ENCODE measurements at places on chromosomes 12 and 14.

DNA sequence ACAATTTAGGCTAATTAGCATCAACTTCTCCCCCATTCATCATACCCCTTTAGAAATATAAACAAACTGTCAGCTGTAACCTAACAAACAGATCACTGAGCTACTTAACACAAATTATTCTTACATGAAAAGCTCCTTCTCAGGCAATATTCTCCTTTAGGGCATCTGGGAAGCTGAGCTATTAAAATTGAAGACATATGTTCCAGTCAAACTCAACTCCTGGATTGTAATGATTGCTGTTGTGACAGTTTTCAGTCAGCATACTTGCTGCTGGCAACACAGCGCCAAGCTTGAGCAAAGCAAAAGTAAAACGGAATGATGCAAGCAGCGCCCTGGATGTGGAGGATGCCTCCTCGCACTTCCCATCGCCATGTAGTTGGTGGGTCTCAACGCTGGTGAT lies 82.4 kb downstream of the SLC25A21 start:
- no peak for DNase-seq

GRCh38 chr12:42766754-42767153 lies 177.2 kb upstream of the PRICKLE1 start:
- no peak for DNase-seq

DNA sequence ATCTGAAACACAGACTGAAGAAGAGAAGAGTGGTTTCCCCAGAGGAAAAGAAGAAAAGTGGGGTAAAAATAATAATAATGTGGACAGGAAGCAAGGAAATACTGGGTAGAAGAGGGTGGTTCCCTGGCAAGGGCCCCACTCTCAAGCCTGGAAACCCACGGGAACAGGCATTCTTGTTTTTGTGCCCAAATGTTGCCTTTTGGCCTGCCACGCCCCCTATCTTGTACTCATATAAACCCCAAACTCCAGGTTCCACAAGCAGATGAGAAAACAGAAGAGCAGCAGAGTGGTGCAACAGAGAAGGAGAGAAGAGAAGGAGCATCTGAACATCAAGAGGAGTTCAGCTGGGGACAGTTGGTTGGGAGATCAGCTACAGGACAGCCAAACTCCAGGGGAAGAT lies 51.2 kb downstream of the NDUFA12 start:
- no peak for DNase-seq

DNA sequence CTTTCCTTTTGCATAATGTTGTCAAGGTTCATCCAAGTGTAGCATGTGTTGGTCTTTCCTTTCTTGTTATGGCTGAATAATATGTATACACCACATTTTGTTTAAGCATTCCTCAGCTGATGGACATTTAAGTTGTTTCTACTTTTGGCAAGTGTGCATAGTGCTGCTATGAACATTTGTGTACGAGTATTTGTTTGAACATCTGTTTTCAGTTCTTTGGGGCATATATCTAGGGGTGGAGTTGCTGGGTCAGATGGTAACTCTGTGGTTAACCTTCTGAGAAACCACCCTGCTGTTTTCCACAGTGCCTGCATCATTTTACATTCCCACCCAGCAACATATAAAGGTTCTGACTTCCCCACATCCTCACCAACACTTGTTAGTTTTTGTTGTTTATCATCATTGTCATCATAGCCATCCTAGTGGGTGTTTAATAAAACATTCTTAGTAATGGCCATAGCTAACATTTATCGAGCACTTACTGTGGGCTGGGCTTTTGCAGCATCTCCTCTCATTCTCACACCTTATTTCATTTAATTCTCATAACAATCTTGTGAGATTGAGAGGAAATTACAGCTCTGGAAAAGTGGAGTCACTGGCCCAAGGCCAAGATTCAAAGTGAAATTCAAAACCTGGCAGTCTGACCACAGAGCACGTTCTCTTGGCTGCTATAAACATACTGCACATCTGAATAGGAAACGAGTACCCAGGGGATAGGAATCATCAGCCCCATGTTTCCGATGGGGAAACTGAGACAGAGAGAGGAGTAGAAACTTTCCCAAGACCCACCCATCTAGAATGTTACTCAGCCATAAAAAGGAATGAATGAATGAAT lies 193.6 kb downstream of the KSR2 start:
- no peak for DNase-seq

DNA sequence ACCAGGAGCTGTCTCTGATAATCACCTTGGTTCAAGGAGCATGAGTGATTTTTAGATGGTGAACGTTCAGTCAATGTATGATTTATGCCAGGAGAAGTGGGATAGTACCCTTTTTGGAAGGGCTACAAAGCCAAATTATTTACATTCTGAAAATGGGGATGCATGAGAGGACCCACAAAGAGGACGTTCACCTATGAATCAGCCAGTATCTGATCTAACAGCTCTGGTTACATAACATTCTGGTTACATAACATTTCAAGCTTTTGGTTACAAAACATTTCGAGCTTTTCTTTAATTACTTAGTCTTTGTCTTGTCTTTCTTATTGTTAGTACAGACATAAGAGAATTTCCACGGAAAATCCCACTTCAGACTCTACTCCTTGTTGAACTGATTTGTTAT lies 68.8 kb downstream of the SLCO1A2 start:
- no peak for DNase-seq

DNA sequence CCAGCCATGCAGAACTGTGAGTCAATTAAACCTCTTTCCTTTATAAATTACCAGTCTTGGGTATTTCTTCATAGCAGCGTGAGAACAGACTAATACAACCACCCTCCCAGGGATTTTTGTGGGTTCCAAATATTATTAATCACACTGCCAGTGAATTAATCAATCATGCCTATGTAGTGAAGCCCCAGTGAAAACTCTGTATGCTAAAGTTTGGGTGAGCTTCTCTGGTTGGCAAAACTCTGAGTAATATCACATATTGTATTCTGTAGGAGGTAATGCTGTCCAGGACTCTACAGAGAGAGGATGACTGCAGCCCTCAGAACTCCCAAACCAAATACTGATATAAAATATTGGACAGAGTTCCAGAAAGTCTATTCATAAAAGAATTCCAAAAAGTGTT lies 216.9 kb downstream of the RPAP3 start:
- no peak for DNase-seq

DNA sequence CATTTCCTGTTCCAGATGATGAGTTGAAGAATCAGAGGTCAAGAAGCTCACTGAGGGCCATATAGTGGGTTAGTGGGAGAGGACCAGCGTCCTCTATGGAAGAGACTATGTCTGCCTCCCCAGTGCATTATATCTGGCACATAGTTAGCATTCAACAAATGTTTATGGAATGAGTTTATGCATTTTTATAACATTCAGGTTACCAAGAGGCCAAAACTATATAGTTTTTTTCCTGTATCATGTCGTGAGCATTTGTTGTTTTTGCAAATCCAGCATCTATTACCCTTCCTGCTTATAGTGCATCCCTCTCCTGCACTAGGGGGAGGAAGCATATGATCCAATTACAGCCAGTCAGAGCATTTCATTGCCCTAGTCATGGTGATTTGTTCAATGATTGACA lies 60.6 kb downstream of the SUDS3 start:
- DNase-seq, result no peak

GRCh38 chr14:105492031-105492970 lies 1.3 kb downstream of the TEDC1 start:
- DNase-seq, result no peak

DNA sequence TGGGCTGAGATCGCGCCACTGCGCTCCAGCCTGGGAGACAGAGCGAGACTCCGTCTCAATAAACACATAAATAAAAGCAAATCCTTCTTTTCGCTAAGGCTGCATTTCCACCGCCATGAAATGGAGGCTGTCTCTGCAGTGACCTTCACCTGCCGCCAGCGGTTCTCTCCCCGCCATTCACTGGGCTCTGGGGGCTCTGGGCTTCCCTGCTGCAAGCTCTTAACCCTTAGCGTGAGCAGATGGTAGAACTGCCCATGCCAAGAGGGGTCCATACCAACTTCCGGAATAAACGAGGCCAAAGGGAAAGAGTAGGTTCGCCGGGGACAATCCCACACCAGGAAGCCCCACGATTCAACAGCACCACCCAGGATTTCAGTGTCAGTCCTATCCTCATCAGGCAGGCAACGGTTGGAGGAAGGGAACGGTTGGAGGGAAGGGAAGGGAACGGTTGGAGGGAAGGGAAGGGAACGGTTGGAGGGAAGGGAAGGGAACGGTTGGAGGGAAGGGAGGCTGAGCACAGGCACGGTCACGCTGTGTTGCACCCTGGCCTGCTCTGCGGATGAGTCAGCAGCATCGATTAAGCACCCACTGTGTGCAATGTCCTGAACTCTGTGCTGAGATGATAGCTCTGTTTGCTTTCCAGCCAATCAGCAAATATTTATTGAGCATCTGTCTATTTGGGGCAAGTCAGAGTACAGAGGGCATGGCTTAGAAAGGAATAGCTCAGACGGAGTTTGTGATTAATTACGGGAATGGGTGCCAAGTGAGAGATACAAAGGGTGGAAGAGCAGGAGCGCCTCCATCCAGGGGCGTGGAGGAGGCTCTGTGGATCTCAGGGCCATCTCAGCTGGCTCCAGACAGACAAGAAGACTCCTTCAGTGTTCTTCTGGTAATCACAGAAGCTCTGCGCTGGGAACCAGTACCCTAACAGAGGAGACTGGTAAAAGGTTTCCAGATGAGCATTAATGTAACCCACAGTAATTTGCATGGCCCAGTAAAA lies 77.9 kb downstream of the NINJ2 start:
- DNase-seq, result no peak

DNA sequence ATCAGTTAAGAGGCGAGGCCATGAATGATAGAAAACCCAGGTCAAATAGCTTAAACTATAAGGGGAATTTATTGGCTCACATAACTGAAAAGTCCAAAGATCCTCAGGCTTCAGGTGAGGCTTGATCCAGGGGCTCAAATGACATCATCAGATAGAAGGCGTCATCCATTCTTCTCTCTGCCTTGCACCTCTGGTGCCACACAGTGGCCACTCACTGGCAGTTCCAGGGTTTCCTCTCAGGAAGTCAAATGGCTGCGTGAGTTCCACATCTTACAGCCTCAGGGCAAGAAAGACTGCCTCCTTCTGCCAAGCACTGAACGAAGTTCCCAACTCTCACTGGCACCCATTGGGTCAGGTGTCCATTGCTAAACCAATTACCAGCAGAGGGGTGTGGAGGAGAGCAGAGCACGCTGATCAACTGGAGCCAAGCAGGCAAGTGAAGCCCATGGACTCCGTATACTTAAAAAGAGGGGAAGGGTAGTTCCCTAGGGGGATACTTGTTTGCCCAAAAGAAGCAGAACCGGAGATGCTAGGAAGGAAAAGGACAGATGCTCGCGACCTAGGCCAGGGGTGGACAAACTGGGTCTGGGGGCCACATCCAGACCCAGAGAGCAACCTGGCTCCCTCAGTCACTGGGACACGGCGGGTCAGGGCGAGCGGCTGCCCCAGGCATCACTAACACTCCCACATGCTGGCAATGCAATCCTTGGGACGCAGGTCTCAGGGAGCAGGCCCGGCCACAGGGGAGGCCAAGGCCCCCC lies 69.3 kb downstream of the SERPINA3 start:
- DNase-seq, result no peak
